ENCODE measurements at places on chromosomes 2 and 18. TPM values are rescaled to one million over a fixed set of nuclear protein-coding genes. Genes with fewer than 3 reads are reported as not detected.

DNA sequence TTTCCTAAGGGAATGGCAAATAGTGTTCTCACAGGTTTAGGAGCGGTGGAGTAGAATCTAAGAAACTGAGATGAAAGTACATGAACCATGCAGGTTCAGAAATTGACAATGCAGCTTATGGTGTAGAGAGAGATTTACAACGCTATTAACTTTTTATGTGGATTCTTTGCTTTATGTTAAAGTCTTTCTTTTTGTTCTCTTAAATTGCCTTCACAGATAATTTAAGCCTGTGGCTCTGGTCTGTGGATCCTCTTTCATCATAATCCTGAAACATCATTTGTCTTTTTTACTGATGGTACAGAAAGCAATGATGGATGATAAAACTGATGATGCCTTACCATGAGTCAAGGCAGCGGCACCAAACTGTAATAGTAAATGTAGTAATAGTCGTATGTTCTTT, 30.3 kb downstream of the SOCS6 start:
- H3K4me1 ChIP-seq = peaks cover 14% of the 10 kb centered on the region
- no peak overlapping the region for H3K27ac ChIP-seq
- no peak overlapping the region for H3K4me3 ChIP-seq
- no peaks in the 10 kb centered on the region for H3K27me3 ChIP-seq

- no peak overlapping the region for H3K4me3 ChIP-seq
- DNase-seq = no peak
- no peaks in the 10 kb centered on the region for H3K27me3 ChIP-seq
- H3K4me1 ChIP-seq = no peaks in the 10 kb centered on the region
Measured at GRCh38 chr2:170122883-170123547, 54.9 kb upstream of the MYO3B start.

DNA sequence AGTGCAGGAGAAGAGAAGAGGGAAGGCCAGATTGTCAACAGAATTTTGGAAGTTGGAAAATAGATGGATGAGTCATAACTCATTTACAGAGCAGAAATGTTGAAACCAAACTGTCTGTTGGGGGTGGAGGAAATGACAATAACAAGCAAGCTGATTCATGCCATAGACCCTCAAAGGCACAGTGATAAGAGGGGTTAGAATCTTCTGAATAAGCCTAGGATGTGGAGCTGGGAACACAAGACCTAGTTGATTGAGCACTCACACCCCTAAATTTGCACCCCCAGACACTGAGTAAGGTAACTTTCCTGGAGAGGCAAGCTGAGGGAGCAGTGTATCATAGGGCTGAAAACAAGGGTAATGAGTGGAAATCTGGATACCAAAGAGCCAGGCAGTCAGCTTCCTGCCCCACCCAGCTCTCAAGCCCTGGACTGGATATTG, 141.4 kb downstream of the SCG2 start:
- no peak overlapping the region for H3K27ac ChIP-seq
- H3K4me1 ChIP-seq = no peaks in the 10 kb centered on the region
- DNase-seq = no peak
- no peaks in the 10 kb centered on the region for H3K27me3 ChIP-seq

- H3K4me1 ChIP-seq = no peaks in the 10 kb centered on the region
- no peak overlapping the region for H3K4me3 ChIP-seq
- no peaks in the 10 kb centered on the region for H3K27me3 ChIP-seq
- no peaks in the 10 kb centered on the region for H3K36me3 ChIP-seq
Measured at GRCh38 chr2:113703386-113704299, 52.8 kb downstream of the SLC35F5 start.

GRCh38 chr2:138689705-138690104, 90.5 kb downstream of the NXPH2 start:
- no peak overlapping the region for H3K4me3 ChIP-seq
- no peak for DNase-seq
- H3K27ac ChIP-seq = no peak overlapping the region
- no peaks in the 10 kb centered on the region for H3K27me3 ChIP-seq

- no peaks in the 10 kb centered on the region for H3K4me1 ChIP-seq
- H3K36me3 ChIP-seq = no peaks in the 10 kb centered on the region
- H3K4me3 ChIP-seq = no peak overlapping the region
- DNase-seq = no peak
- no peak overlapping the region for H3K27ac ChIP-seq
Measured at GRCh38 chr2:86598966-86599365, 24.7 kb downstream of the RNF103 start.

DNA sequence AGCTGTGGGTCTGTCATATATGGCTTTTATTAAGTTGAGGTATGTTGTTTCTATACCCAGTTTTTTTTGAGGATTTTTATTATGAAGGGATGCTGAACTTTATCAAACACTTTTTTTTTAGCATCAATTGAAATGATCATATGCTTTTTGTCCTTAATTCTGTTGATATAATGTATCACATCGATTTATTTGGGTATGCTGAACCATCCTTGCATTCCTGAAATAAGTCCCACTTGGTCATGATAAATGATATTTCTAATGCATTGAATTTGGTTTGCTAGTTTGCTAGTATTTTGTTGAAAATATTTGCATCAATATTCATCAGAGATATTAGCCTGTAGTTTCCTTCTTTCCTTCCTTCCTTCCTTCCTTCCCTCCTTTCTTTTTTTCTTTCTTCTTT, 22.5 kb upstream of the CWC22 start:
- H3K36me3 ChIP-seq = peaks cover 11% of the 10 kb centered on the region
- H3K4me1 ChIP-seq = peaks cover 12% of the 10 kb centered on the region
- no peak for DNase-seq
- H3K4me3 ChIP-seq = no peak overlapping the region
- H3K27me3 ChIP-seq = no peaks in the 10 kb centered on the region

The GLI2 gene
- total RNA-seq = 9.4 TPM

The LRRC30 gene
- not detected for total RNA-seq

The FOXD4L1 gene
- not detected for total RNA-seq

The HOXD4 gene
- not detected for total RNA-seq

Measured in neural progenitor cell (in vitro differentiated cells).